Stimulated activated CD8-positive, alpha-beta memory T cell treated with anti-CD3 and anti-CD28 coated beads, Interleukin-7, amount 100 ng/mL, for 4 hours (primary cell): ENCODE measurements at places on chromosomes 13 and 19.

GRCh38 chr13:30037306-30037705 is 186.9 kb upstream of the UBL3 start:
- DNase-seq: no peak

DNA sequence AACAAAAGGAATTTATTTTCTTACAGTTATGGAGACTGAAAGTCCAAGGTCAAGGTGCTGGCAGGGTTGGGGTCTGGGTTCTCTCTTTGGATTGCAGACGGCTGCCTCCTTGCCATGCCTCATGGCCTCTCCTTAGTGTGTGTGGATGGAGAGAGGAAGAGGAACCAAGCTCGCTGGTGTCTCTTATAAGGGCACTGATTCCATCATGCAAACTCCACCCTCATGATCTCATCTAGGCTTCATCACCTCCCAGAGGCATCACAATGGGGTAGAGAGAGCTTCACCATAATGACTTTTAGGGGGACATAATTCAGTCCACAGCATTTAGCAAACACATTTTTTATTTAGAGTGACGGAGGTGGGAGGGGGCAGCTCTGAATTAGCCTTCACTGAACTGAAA is 104.9 kb upstream of the ABCC4 start:
- DNase-seq: no peak

- no peak for DNase-seq
These were observed 26.7 kb downstream of the MIER2 start for GRCh38 chr19:317710-318508.

- DNase-seq: no peak
These were observed 70.2 kb upstream of the ZDHHC20 start for GRCh38 chr13:21529146-21529893.

- DNase-seq: no peak
These were observed 1.1 kb upstream of the CALR start for GRCh38 chr19:12937093-12937926.

DNA sequence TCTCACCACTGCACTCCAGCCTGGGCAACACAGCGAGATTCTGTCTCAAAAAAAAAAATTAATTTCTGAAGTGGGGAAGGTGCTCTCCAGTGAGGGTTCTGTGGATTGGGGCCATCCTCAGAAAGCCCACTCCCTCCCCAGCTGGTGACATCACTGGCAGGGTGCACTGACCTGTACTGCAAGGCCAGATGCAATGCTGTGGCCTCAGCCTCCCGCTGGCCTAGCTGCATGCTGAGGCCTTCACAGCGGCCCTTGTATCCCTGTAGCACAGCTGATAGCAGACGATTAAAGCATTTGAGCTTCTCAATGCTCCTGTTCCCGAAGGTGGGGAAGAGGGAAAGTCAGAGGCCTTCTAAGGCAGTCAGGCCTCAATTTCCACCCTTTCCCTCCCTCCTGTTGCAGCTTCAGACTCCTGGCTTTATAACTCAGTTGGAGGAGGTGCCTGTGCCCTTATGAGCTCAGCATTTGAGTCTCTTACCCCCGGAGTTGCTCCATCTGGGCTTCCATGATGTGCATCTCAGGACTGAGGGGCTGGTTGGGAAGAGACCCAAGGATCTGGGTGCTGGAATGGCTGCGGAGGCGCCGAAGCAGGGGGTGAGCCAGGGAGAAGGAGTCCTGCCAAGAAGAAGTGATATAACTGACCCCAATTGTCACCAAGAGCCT is 5.3 kb downstream of the USHBP1 start:
- DNase-seq: no peak

- DNase-seq: peak; percentile 76
These were observed 29.7 kb downstream of the GPX4 start for GRCh38 chr19:1133471-1133929.

- DNase-seq: no peak
These were observed 2857.0 kb upstream of the PCDH20 start for GRCh38 chr13:64272681-64273080.

DNA sequence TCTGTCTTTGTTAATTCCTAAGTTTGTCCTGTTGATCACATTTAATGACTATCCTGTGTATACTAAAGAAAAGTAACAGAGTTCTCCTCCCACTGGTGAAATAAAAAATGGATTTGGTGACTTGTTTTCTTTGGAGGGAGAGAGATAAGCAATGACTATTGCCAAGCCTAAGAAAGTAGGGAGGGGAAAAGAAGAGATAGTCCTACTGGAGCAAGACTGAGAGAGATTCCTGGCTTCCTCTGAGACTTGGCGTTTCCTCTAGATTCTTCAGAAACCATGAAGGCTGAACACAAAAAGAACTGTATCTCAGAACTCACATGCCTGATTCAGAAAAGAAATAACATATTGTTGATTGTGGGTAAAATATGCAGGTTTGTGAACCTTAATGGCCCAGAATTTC is 406.5 kb downstream of the FOXO1 start:
- DNase-seq: no peak

DNA sequence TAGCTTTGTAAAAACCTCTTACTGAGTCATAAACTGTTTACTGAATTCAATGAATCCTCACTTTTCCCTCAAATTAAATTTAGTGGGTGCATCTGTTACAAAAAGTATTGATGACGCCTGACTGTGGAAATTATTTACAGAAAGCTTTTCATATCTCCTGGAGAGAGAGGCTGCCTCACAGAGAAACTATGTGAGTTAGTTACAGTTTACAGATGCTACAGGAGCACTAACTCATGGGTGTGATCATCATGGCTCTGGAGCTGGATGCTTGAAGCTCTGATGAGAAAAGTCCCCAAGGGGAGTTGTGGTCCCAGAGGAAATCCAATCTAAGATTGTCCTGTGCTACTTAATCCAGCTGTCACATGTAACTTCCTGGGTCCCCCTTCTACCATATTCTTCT is 590.8 kb downstream of the LMO7 start:
- no peak for DNase-seq

DNA sequence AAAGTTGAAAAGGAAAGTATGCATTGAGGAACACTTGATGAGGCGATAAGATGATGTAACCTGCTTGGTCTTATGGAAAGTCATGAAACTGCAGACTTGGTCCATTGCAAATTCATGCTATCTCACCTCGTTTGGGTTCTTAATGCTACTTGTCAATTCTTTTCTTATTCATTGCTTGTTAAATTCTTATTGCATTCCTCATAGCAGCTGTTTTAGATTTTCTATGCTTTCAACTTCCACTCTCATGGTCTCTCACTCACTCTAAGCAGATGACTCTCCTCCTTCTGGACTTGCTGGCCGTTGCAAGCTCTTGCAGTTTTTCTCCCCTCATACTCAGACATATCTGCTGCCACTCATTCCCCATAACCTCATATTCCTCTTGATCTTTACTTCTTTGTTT is 67.8 kb upstream of the CSNK1A1L start:
- no peak for DNase-seq

- DNase-seq: no peak
These were observed 19.7 kb upstream of the SCEL start for GRCh38 chr13:77515785-77516184.

DNA sequence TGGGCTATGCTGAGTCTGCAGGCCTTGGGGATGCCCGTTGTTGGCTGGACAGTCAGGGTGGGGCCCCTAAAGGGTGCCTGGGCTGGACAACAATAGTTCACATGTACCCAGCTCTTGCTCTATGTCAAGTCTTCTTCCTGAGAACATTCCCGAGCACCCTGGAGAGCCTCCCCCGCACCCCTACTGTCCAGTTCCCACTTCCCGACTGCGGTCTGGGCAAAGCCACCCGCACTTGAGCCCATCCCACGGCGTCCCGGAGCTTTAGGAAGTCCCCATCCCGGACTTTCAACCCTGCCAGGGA is 1.1 kb upstream of the MPND start:
- DNase-seq: no peak

- DNase-seq: no peak
These were observed 3.5 kb upstream of the LILRB1 start for GRCh38 chr19:54626757-54627156.

DNA sequence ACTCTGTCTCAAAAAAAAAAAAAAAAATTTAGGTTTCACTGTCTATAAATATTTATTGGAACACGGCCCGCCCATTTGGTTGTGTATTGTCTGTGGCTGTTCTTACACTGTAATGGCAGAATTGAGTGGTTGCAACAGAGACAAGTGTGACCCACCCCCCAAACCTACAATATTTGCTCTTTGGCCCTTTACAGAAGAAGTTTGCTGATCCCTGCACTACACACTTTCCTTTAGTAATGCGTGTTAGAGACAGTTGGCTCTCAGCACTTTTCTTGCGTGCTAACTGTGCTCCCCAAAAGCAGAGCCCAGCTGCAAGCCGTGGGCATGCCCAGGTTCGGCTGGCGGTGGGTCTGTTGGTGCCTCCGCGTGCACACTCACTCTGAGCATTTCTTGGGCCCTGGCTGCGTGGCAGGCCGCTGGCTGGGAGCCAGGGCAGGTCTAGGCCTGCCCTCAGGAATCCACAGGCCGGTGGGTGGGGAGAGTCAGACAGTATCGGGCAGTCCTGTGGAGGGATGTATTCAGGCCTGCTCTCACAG is 72.6 kb downstream of the SIPA1L3 start:
- no peak for DNase-seq

GRCh38 chr13:99386495-99386894 is 79.3 kb upstream of the GPR183 start:
- DNase-seq: no peak

- no peak for DNase-seq
These were observed 1816.8 kb downstream of the OLFM4 start for GRCh38 chr13:54845351-54845965.
